Left ventricle myocardium inferior (tissue), 1 donor: ENCODE measurements at places on chromosomes 4 and X. TPM values are rescaled to one million over a fixed set of nuclear protein-coding genes. Genes with fewer than 3 reads are reported as not detected.

The HTR2C gene
- total RNA-seq = not detected

The LIMCH1 gene
- 382 TPM for total RNA-seq

The FABP2 gene
- not detected for total RNA-seq

The ARSJ gene
- 1.2 TPM for total RNA-seq

- peak; percentile 46 for DNase-seq
Observed at GRCh38 chr4:72418458-72418857, 150.6 kb downstream of the ADAMTS3 start.

- DNase-seq = no peak
Observed at GRCh38 chrX:1870421-1870820, 255.6 kb downstream of the ASMT start.

- DNase-seq = no peak
Observed at GRCh38 chrX:21661316-21661715, 3.2 kb upstream of the KLHL34 start.

DNA sequence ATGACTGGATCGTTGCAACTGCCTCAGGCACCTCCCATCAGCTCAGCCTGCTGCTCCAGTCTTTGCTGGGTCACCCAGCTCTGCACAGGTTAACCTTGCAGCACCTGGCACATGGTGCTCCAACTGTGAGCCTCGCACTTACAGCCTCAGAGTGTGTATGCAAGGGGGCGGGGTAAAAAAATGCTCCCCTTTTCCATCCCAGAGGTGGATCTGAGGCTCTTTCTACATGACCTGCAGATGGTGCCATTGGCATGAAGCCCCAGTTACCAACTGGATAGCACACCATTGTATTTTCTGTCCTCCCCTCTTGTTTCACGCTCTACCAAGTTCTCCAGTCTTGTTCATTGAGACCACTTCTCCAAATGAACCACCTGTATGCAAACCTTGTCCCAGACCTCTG, 46.2 kb upstream of the TRPC3 start:
- DNase-seq = no peak

The SPACA5B gene
- total RNA-seq = not detected

- DNase-seq = no peak
Observed at GRCh38 chrX:74009041-74009440, 294.9 kb upstream of the ZCCHC13 start.

The GLRA2 gene
- total RNA-seq = not detected

The SRD5A3 gene
- total RNA-seq = 6.8 TPM

DNA sequence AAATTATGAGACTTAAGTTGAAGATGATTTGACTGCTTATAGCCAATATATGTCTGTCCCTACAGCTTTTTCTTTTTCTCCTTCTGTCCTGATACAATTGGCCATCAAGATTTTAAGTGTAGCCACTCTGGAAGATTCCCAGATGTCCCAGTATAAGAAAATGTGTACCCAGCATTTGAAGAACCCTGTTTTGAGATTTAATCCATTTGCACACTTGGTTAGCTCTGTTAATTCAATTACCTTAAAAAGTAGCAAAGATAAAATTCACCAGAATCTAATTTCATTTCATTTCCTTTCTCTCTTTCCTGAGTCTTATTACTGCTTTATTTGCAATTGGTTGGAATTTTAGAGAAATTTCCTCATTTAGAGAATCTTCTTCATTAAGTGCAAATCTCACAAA, 81.4 kb downstream of the DDIT4L start:
- DNase-seq = no peak

- DNase-seq = no peak
Observed at GRCh38 chr4:107330916-107331315, 294.8 kb upstream of the DKK2 start.

GRCh38 chr4:89101256-89102161, 9.8 kb upstream of the TIGD2 start:
- no peak for DNase-seq

The TXK gene
- total RNA-seq = 0.71 TPM

DNA sequence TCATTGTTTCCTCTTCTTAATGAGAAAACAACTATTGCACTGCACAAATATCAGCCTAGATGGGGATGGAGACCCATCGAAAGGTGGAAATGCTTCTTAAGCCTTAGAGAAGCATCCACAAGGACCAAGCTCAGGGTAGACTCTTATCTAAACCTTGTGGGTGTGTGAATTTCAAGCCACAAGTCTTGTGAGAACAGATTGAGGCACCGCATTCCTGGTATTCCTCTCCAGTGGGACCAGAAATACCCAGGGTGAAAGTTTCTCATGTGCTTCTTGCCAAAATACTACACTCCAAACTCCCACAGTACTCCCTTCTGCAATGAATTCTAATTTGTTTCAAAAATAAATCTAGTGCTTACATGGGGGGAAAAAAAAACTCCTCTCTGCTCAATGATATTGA, 375.6 kb downstream of the PDGFC start:
- no peak for DNase-seq

- no peak for DNase-seq
Observed at GRCh38 chrX:12210971-12211370, 72.7 kb downstream of the FRMPD4 start.

The BMPR1B gene
- total RNA-seq = 3.0 TPM

DNA sequence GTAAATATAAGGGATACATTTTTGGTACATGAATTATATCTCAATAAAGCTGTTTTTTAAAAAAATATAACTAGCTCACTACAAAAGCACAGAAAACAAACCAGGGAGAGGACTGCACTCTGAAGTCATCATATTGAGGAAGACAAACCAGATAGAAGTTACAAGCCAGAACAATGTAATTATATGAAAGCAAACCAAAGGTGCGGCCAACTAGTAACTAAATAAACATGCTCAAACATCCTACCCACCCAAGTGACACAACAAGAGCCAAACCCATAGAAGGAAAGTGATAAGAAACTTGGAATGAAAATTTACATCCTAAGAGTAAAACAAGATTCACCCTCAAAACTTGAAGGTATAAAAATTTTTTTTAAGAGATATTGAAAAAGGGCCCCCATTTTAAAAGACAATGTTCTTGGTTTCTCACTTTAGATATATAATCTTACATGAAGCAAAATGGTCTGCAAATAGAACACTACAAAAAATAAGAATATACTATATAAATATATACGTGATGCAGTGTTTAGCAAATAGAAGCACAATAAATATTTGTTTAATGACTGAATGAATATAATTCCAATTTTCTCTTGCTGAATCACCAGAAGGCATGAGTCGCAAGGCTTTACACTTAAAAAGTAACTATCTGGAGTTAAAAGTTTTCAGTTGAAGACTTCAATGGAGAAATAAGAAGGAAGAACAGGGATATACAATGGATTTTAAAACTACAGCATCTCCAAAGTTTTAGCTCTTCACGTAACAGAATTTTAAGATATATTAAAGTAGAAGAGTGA, 4.0 kb upstream of the SH3D19 start:
- no peak for DNase-seq

DNA sequence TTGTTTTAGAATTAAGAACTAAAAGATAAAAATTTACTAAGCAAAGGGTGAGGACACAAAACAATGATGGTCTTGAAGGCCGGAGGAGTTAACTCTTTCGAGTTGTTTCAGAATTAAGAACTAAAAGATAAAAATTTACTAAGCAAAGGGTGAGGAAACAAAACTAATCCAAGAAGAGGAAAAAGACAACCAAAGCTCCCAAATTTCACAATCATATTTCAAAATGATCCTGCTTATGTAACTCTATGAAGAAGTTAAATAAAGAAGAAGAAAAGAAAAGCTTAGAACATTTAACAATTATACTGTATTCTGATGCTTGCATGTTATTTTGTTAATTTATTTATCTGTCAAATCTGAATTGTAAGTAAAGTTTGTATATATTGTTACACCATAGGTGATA, 154.8 kb upstream of the SLIT2 start:
- no peak for DNase-seq

DNA sequence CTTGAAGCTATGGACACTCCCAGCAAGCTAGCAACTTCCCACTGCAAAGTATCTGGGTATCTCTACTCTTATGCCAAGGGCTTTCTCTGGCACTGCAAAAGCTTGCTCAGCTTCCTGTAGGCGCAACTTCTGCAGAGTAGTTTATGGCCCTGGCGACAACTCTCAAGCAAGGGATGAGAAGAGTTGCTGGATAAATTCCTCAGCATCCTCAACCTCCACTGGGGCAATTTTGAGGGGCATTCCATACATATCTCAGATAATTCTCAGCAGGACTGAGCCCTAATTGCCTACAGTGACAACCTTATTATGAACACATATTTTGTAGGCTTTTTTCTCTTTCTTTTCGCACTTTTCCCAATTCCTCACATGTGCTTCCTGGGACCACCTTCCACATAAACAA, 31.2 kb upstream of the TAB3 start:
- DNase-seq = no peak

- peak; percentile 84 for DNase-seq
Observed at GRCh38 chr4:121950212-121950679, 1.6 kb downstream of the TRPC3 start.

The FRG2 gene
- total RNA-seq = not detected

The NHS gene
- total RNA-seq = 1.0 TPM

- DNase-seq = no peak
Observed at GRCh38 chr4:38113132-38113531, 152.9 kb downstream of the PTTG2 start.

- DNase-seq = no peak
Observed at GRCh38 chr4:111952688-111953087, 192.6 kb upstream of the FAM241A start.

- no peak for DNase-seq
Observed at GRCh38 chr4:143667461-143667860, 33.0 kb downstream of the FREM3 start.

DNA sequence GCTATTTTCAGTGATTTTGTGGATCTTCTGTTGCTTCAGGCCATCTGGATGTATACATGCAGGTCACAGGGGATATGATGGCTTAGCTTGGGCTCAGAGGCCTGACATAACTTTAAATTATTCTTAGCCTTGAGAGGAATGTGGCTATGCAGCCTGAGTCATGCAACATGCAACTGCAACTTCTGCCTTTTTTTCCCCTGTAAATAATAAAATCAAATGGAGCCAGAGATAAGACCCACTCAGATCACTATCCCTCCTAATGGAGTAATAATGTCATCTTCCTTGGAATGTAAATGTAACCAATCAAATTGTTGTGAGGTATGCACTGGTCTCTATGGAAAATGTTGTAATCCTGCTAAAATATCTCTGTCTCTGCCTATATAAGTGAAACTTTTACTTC, 54.9 kb downstream of the MAGEB17 start:
- DNase-seq = no peak

GRCh38 chr4:55920571-55920970, 28.2 kb upstream of the CEP135 start:
- DNase-seq = no peak

DNA sequence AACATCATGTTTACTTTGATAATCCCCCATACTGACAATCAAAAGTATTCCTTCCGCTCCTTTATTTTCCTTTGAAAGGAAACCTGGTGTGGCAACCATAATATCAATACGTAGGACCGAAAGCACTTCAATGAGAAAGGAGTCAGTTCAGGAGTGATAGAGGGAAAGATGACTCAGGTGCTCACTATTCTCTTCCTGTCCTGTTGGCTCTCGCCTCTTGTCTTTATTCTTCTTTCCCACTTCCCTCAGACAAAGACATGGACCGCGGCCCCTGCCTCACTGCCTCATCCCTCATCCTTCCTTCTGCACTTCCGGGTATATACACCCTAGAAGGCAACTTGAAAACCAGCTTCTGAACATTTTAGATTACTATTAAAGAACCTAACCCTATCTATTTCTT, 49.8 kb upstream of the TNIP3 start:
- no peak for DNase-seq

GRCh38 chr4:121799208-121799823, 1.8 kb upstream of the EXOSC9 start:
- DNase-seq = no peak

The MAGEE2 gene
- 0.08 TPM for total RNA-seq

DNA sequence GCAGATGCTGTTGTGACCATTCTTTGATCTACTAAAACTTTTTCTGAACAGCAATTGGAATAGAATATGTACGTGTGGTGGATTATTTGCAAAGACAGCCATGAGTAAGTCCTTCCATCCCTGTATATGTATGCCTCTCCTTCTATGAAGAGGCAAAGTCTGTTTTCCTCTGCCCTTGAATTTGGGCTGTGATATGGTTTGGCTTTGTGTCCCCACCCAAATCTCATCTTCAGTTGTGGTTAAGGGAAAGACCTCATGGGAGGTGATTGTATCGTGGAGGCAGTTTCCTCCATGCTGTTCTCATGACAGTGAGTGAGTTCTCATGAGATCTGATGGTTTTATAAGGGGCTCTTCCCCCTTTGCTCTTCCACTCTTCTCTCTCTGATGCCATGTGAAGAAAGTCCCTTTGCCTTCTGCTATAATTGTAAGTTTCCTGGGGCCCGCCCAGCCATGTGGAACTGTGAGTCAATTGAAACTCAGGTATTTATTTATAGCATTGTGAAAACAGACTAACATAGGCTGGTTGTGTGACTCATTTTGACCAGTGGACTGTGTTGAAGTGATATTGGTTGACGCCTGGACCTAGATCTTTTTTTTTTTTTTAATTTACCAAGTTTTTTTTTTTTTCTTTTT, 108.3 kb upstream of the CAMK2D start:
- no peak for DNase-seq

The CT83 gene
- total RNA-seq = not detected

DNA sequence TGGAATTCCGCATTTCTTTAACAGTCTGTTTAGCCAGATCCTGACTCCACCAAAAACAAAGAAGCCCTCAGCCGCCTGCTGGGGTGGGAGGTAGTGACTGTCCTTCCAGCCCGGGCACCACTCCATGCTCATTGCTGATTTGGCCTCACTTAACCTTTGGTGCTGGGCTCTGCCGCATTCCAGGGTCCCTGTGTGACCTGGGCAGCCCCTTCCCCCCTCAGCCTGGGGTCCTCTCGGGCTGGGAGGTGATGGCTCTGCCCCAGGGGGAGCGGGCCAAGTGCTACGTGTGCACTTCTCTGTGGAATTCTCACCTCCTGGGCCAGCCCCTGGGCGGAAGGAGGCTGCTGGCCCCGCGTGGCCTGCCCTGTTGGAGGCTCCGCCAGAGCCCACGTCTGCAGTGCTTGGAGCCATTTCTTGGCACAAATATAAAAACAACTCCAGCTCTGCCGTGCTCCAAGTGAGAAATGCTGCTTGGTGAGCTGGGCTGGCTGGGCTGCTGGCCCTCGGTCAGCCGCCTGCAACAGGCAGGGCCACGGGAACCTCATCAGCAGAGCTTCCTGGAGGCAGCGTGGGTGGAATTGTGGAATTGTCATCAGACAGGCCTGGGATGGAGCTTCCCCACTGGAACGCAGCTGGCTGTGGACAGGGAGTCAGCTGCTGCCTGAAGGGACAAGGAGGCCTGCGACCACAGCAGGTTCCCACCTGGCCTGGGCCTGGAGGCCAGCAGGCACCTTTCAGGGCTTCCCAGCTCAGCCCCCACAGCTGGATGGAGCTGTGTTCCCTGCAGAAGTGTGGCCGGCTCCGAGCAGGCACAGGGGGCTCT, 66.0 kb downstream of the TRMT44 start:
- DNase-seq = peak; percentile 51

GRCh38 chrX:35016051-35016450, 73.5 kb downstream of the FAM47B start:
- no peak for DNase-seq
